ENCODE measurements at places on chromosomes 5 and 9.

- no peak overlapping the region for H3K4me3 ChIP-seq
- peak; percentile 79 for DNase-seq
- H3K27me3 ChIP-seq = peaks cover 9% of the 10 kb centered on the region
- peaks cover 32% of the 10 kb centered on the region for H3K4me1 ChIP-seq
- no peaks in the 10 kb centered on the region for H3K36me3 ChIP-seq
- H3K27ac ChIP-seq = no peak overlapping the region
Observed at GRCh38 chr9:91033797-91034196, 232.2 kb downstream of the SYK start.

DNA sequence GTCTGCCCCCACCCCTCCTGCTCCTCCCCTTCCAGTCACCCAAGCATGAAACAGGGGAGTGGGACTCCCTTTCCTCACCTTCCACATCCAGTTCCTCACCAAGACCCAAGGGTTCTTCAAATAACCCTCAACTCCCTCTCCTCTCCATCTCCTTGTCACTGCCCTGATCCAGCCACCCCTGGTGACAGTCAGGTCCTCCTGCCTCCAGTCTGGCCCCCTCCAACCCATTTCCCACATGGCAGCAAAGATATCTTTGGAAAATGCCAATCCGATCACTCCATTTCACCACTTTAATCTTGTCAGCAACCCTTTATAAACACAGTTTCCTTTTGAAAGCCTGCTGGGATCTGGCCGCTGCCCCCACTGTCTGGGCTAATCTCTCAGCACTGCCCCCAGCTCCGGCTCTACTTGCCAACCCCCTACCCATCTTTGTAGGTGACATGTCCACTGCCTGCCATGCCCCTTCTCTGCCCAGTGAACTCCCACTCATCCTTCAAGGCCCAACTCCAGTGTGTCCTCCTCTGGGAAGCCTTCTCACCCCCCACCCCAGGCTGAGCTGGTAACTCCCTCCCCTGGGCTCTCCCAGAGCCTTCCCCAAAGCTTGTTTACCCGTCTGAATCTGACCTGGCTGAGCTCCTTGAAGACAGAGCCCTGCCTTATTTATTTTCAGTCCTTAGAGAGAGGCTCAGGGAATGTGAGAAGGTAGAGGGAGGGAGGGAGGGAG is 781 bp upstream of the MYOZ3 start:
- H3K36me3 ChIP-seq = no peaks in the 10 kb centered on the region
- no peaks in the 10 kb centered on the region for H3K27me3 ChIP-seq
- H3K4me1 ChIP-seq = peaks cover 3% of the 10 kb centered on the region
- DNase-seq = no peak
- no peak overlapping the region for H3K27ac ChIP-seq

DNA sequence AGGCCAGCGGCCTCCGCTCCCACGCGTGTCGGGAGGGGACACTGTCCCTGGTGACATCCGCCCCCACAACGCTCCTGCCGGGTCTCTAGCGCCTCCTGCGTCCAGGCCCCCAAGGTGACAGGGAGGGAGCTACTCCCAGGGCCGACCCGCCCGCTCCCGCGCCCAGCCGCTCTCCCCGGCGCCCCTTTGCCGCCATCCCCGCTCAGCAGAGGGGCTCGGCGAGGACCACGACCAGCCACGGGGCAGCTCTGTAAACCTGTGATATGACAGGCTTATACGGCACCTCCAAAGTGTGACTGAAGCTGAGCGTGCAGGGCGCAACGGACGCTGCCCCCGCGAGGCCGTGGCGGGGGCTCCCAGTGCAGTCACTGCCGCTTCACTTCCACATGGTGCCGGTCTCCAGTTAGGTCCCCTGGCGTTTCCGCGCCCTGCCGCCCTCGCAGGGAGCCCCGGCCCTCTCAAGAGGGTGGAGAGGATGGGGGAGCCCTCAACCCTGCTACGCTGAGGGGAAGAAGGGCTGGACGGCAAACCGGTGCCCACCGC is 978 bp upstream of the ADCY2 start:
- no peak overlapping the region for H3K27ac ChIP-seq
- no peak for DNase-seq
- peaks cover 37% of the 10 kb centered on the region for H3K27me3 ChIP-seq
- H3K36me3 ChIP-seq = no peaks in the 10 kb centered on the region
- H3K4me1 ChIP-seq = peaks cover 3% of the 10 kb centered on the region

DNA sequence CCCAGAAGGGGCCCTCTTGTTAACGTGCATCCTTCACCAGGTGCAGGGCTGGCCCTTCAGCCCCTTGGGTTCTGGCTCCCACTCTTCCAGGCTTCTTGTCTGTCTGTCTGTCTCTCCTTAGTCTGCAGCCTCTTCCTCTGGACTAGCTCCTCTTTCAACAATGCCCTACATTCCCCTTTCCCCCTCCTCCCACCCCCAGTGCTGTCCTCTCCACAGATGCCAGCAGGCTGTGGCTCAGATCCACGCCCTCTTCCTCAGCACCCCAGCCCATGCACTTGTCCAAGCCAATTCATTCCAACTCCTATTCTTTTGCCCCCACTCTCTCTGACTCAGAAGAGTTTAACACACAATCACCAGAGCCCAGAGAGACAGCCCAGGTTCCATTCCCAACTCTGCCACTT is 45.2 kb upstream of the ALDH1B1 start:
- H3K27me3 ChIP-seq = peaks cover 4% of the 10 kb centered on the region
- no peaks in the 10 kb centered on the region for H3K36me3 ChIP-seq
- no peak overlapping the region for H3K4me3 ChIP-seq
- no peaks in the 10 kb centered on the region for H3K4me1 ChIP-seq
- DNase-seq = no peak

DNA sequence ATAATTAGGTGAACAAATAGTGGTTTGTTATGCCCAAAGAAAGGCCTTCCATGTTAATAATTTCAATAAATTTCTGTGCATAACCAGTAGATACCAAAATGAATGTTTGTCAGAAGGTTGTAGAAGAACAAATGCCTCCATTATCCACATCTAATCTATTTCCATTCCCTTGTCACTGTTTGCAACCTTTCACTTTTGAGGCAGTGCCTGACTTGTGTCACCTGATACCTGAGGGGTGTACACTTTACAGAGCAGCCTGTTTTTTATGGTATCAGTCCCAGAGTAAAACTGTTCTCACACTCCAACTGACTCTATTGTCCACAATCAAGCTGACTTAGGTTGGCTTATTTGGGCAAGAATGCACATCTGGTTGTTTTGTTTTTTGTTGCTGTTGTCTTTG is 40.1 kb downstream of the FREM1 start:
- no peak overlapping the region for H3K4me3 ChIP-seq
- no peak overlapping the region for H3K27ac ChIP-seq
- H3K4me1 ChIP-seq = no peaks in the 10 kb centered on the region
- H3K36me3 ChIP-seq = no peaks in the 10 kb centered on the region

GRCh38 chr5:75142566-75143136 is 90.3 kb upstream of the GCNT4 start:
- no peak overlapping the region for H3K4me3 ChIP-seq
- no peaks in the 10 kb centered on the region for H3K36me3 ChIP-seq
- no peaks in the 10 kb centered on the region for H3K27me3 ChIP-seq

DNA sequence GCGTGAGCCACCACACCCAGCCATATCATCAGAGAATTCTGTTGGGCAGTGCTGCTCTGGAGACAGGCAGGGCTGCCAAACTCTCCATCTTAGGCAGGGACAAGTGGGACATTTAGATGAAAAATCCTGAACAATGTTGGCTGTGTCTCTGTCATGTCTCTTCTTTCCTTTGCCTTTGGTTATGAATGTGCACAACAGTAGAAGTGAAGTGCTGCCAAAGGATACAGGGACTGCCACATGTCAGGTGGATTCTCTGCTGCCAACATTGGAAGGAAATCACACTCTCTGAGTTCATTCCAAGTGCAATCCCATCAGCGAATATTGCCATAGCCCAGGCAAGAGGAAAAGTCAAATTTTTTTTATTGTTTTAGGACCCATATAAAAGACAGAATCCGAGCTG is 348.8 kb downstream of the TRPM3 start:
- peaks cover 2% of the 10 kb centered on the region for H3K27me3 ChIP-seq
- no peaks in the 10 kb centered on the region for H3K36me3 ChIP-seq
- no peak for DNase-seq
- no peak overlapping the region for H3K27ac ChIP-seq

GRCh38 chr9:13165956-13166355 is 113.5 kb downstream of the MPDZ start:
- H3K4me3 ChIP-seq = no peak overlapping the region
- no peaks in the 10 kb centered on the region for H3K27me3 ChIP-seq
- no peak for DNase-seq
- no peaks in the 10 kb centered on the region for H3K4me1 ChIP-seq

GRCh38 chr9:93128011-93128714 is 5.9 kb downstream of the NINJ1 start:
- peaks cover 54% of the 10 kb centered on the region for H3K36me3 ChIP-seq
- H3K27me3 ChIP-seq = no peaks in the 10 kb centered on the region
- H3K4me1 ChIP-seq = peaks cover 66% of the 10 kb centered on the region
- H3K27ac ChIP-seq = peak overlapping the region; percentile 87

DNA sequence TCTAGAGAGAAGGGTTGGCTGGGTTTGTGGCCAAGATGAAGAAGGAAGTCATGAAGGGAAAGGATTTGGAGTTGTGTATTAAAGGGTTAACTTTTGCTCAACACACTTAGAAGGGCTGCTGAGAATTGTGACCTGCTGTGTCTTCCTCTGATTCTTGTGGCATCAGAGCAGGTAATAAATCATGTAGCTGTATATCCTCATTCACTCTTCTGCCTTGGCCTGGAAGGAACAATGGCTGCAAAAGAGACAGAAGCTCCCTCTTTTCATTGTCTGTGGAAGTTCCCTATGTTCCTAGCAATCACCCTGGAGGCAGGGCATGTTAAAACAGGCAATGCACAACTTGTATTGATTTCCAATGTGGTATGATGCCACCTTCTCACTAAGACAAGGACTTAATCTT is 159.1 kb downstream of the LRRC70 start:
- no peak for DNase-seq
- no peak overlapping the region for H3K27ac ChIP-seq
- H3K4me3 ChIP-seq = no peak overlapping the region

DNA sequence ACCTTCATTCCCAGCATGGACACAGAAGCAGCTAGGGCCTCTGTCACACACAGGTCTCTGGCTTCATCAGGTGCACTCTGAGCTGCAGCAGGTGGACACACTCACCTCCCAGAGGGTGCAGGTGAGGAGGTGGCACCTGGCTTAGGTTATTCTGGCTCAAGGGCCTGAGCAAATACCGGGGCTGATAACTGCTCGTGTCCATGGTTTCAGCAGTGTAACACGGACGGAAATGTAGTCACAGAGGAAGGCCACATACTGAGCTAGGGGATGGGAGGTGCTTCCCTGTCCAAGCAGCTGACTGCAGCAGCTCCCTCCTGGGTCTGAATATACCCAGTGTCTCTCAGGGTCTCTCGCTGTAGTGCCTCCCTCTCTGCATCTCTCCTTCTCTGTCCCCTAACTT is 5.7 kb downstream of the PHF2 start:
- H3K4me3 ChIP-seq = no peak overlapping the region
- DNase-seq = no peak
- peaks cover 14% of the 10 kb centered on the region for H3K36me3 ChIP-seq
- H3K4me1 ChIP-seq = peaks cover 37% of the 10 kb centered on the region
- no peak overlapping the region for H3K27ac ChIP-seq

- H3K4me3 ChIP-seq = no peak overlapping the region
- no peaks in the 10 kb centered on the region for H3K36me3 ChIP-seq
- H3K4me1 ChIP-seq = peaks cover 2% of the 10 kb centered on the region
- no peak overlapping the region for H3K27ac ChIP-seq
Observed at GRCh38 chr9:127177231-127177630, 54.8 kb upstream of the ANGPTL2 start.

DNA sequence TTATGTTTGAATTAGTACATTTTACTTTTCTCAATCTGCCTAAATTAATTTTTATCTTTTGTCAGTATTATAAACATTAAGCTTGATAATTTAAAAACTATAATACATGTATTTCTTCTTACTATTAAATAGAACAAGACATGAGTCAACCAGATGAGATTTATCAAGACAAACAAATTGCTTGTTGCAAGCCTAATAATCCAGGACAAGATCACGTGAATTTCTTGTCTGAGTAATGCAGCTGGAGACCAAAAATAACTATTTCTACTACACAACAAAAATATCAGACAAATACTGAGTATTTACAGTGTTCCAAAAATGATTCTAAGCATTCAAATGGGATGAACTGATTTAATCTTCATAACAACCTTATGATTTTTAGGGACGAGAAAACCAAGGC is 339.1 kb upstream of the PRR16 start:
- H3K4me1 ChIP-seq = no peaks in the 10 kb centered on the region
- no peak overlapping the region for H3K4me3 ChIP-seq
- H3K36me3 ChIP-seq = no peaks in the 10 kb centered on the region

DNA sequence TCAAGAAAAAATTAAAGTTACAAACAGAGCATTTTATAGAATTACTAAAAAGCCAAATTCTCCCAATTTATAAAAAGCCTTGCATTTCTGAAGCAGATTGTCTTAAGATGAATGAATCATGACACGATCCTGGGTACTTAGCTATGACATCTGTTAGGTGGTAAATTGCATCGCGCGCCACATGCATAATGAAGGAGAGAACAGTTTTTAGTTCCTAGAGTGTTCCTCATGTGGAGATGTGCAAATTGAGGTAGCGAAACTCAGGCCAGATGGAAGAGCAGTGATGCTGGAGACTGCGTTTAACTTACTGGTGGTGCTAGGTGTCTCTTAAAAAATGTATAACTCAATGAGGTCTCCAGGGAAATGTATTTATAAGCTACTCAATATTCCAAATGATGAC is 516.1 kb downstream of the EFNA5 start:
- no peaks in the 10 kb centered on the region for H3K36me3 ChIP-seq
- DNase-seq = no peak
- no peak overlapping the region for H3K27ac ChIP-seq
- no peaks in the 10 kb centered on the region for H3K27me3 ChIP-seq
- no peaks in the 10 kb centered on the region for H3K4me1 ChIP-seq
- no peak overlapping the region for H3K4me3 ChIP-seq

DNA sequence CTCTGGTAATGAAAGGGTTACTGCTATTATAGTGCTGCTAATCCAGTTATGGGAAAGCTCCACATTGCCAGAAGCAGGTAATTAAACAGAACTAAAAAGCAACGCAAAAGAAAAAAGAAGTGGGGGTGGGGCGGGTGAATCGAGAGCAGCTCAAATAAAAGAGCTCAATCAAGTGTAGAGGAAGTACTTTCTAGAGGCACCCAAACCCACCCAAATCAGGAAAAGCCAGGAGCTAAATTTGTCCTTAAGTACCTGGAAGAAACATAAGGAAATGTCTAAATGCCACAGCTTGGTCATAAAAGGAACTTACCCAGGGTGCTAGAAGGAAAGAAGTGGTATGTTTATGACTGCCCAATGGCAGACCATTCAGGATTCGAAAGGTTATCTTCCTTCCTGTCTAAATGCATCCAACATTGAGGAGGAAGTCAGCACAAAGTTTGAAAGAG is 2.4 kb upstream of the RNF145 start:
- H3K27me3 ChIP-seq = no peaks in the 10 kb centered on the region
- H3K27ac ChIP-seq = no peak overlapping the region
- peaks cover 21% of the 10 kb centered on the region for H3K36me3 ChIP-seq
- DNase-seq = peak; percentile 14
- H3K4me3 ChIP-seq = no peak overlapping the region

All from activated CD8-positive, alpha-beta T cell treated with anti-CD3 and anti-CD28 coated beads for 36 hours (primary cell).